ENCODE measurements at places on chromosomes 3 and 15. TPM values are rescaled to one million over a fixed set of nuclear protein-coding genes. Genes with fewer than 3 reads are reported as not detected.

DNA sequence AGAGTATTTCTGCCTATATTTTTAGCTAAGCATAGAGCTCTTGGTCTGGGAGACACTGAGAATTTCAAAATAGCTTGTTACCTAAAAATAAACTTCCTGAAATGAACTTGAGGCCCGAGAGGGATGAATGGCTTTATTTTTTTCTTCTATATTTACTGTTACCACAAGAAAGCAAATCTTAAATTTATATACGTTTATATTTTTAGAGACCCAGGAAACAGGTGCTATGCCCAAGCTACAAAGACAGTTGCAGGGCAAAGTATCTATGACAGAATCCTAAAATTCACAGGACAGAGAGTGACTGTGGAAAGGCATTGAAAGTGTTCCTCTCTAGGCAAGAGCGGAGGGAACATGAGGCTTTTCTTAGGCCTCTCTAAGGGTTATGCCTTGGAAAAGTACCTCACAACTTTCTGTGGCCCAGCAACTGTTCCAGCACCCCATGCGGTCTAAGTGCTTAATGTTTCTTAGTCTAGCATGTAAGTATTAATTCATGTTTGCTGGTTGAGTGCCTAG is 36.5 kb downstream of the TGFBR2 start:
- no peak for DNase-seq

DNA sequence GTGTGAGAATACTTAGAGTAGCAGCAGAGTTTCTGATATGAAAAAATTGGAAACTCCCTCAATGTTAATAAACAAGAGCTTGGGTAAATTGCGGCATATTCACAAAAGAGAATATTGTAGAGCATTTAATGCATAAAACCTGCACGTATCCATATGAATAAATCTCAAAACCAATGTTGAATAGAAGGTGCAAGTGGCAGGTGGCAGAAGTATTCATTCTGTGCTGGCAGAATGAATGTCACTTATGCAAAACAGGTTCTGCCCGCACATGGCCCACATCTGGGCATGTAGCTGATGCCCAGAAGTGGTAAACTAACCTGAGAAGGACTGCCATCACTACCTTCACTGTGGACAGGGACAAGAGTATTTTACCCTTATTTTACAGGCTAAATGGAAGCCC is 14.1 kb upstream of the PRSS50 start:
- DNase-seq = no peak

GRCh38 chr3:94359996-94360395 is 297.1 kb downstream of the NSUN3 start:
- DNase-seq = no peak

The TMEM44 gene
- 16.6 TPM for total RNA-seq

GRCh38 chr15:39079296-39079847 is 501.5 kb upstream of the THBS1 start:
- peak; percentile 83 for DNase-seq

DNA sequence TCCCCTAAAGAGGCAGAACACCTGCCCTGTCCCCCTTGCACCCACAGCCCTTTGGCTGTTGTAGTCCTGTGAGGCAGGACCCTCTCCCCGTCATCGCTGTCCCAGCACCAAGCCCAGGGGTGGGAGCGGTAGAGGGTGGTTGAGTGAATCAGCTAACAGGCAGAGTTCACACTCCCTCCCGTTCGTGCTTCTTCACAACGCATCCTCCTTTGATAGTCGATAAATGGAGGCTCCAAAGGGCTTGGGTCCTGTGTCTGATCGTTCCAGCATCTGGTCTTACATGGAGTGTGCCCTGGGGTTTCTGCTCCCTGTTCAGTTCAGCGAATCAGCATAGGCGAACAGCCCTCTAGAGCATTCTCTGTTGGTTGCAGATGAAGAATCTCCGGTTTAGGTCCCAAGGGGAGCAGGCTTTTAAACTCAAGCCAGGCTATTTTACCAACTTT is 820 bp upstream of the HMCES start:
- DNase-seq = no peak

DNA sequence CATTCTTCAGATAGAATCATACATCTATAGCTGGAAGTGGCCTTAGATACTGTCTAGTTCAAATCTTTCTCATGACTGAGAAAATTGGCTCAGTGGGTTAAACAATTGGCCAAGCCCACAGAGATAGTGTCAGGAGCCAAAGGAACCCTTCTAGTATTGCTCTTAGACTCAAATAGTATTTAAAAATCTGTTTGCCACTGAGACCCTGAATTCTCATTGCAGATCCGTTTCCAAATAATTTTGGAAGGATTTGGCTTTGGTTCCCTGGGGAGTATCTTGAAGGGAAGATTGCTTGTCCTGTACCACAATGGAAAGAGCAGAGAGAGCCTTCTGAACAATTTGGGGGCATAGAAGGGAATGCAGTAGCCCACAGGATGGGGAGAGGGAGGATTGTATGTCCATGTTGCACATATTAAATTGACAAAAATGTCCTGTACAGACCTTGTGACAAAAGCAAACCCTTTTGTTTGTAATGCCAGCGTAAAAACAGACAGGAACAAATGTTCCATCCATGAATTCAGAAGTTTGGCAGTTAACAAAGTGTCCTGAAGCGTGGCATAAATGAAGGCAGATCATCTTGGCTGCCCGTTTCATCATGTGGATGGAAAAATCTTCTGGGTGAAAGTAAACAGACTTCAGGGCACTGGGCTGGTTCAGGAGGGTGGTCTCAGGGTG is 156.4 kb upstream of the RASGRP1 start:
- DNase-seq = no peak

The DCBLD2 gene
- 307 TPM for total RNA-seq

- DNase-seq = peak; percentile 64
These were observed 278.1 kb upstream of the CHRNA7 start for GRCh38 chr15:31752065-31752762.

DNA sequence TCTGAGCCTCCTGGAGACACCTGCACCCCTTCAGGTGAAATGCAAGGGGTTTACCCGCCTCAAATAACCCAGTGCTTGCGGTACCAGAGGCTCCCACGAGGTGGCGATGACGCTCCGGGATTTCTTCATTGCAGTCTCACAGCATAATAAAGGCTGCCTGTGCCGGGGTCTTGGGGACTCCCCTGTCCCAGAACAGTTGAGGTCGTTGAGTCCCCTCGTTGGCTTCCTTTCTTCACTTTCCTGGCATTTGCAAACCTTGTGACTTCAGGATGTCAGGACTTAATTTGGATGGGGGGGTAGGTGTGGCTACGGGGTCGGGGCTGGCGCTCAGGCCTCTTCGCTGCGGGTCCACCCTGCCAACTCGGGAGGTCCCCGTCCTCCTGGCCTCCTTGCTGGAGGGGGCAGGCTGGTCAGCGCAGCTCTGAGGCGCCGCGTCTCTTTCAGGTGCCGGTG is 1.3 kb downstream of the GNAT1 start:
- DNase-seq = peak; percentile 85

- peak; percentile 73 for DNase-seq
These were observed 12.6 kb upstream of the LCTL start for GRCh38 chr15:66578286-66578875.

The GHSR gene
- not detected for total RNA-seq

DNA sequence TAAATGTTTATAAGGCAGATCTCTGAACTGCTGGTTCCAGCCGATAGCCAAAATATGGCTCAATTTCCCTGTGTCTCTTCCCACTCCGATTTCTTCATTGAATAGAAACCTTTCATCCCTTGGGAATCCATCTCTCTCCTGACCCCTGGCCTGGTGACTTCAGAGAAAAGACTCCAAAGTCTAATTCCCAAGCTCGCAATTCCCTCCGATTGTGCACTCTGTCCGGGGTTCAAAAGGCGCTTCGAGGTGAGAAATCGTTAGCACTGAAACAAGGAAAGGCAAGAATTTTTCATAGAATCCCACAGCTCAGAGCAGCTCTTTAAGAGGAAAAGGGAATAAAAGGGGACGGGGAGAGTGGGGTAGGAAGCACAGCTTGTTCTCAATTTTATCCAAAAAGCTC is 18.4 kb upstream of the RAD18 start:
- no peak for DNase-seq

GRCh38 chr15:96054621-96055020 is 275.9 kb upstream of the NR2F2 start:
- no peak for DNase-seq

DNA sequence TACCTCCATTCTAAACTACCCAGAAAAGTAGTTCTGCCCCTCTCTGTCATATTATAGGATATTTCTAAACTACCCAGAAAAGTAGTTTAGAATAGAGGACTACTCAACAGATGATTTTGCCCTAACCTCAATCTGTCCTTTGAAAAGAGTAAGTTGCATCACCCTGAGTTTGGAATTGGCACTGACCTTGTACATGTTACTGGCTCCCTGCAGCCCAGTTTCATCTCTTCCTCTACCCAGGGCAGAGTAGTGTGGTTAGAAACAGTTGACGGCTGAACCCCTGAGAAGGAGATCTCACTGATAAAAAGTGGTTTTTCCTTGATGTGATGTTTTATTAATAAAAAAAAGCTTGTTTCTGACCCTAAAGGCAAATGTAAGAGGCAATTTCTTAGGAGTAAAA is 340.5 kb upstream of the NECTIN3 start:
- DNase-seq = no peak

The MCTP2 gene
- total RNA-seq = 6.2 TPM

GRCh38 chr15:69648212-69648611 is 195.6 kb downstream of the RPLP1 start:
- DNase-seq = no peak

GRCh38 chr15:68447976-68448755 is 16.2 kb upstream of the ITGA11 start:
- DNase-seq = no peak

The GPR149 gene
- not detected for total RNA-seq

The CTXND1 gene
- not detected for total RNA-seq

The MNS1 gene
- total RNA-seq = 4.3 TPM

DNA sequence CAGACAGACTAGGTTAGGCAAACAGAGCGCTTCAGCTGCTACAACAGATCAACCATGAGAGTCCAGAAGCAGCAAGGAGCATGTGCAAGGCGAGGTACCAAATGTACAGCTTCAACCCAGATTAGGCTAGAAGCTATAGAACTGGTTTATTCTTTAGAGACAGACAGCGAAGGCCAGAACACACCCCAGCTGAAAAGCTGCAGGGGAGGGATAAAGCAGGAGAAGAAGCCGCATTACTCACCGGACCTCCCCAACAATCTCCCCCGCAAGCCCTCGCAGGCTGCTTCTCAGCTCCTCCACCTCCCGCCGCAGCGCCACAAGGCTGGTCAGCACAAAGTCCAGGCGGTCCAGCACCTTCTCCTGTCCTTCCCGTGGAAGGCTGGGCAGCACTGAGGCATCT is 3.3 kb downstream of the RMDN3 start:
- DNase-seq = no peak

DNA sequence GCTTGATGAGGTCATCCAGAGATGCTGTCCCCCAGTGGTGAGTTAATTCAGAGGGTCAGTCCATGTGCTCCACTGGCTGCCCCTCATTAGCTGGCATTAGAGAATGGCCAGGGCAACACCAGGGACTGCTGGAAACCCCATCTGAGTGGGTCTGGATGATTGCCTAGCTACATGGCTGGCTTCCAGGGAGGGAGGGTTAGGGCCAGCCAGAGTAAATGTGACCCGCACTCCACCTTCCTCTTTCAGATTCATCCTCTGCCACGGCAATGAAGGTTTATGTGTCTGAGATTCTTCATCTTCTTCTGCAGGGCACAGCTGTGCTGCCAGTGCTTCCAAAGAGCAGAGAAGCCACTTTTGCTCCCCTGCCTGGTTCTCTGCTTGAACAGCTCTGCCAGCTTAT is 391.9 kb downstream of the OCA2 start:
- no peak for DNase-seq

GRCh38 chr3:136263251-136263650 is 13.1 kb downstream of the PCCB start:
- DNase-seq = no peak

GRCh38 chr3:51935886-51936755 is 5.6 kb downstream of the RRP9 start:
- DNase-seq = no peak

GRCh38 chr3:157614896-157615295 is 111.7 kb upstream of the VEPH1 start:
- DNase-seq = peak; percentile 17

The C2CD4A gene
- 0.11 TPM for total RNA-seq

- peak; percentile 43 for DNase-seq
These were observed 196.0 kb downstream of the DPH6 start for GRCh38 chr15:35349916-35350315.

The GOLGA6A gene
- not detected for total RNA-seq

The KY gene
- not detected for total RNA-seq

The TJP1 gene
- 102 TPM for total RNA-seq

DNA sequence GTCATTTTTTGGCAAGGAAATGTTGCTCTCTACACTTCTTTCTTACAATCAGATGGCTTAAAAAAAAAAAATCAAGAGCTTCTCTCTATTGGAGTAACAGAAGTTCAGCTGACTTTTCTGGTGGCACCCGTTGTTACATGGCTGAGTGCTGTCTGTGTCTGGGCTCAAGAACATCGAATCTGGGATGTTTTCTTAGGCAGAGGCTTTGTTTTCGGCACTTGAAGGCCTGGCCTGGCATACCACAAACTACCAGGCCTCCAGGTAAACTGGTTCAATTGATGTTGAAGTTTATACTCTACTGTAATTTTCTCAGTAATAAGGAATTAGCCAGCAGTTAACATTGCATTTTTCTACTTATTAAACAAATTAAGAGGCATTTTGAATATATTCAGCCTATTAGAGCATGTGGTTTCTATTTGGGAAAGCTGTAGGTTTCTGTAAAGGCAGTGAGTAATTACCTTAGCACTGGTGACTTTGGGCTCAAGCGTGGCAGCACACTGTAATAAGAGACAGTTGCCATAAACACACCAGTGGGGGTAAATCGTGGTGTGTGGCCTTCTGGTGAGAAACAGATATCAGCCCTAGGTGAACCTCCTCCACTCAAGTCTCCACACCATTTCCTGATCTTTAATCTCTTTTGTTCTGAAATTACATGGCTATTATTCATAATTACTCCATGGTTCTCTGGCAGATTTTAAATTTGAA is 544.7 kb downstream of the MECOM start:
- no peak for DNase-seq

The PAK6 gene
- total RNA-seq = 30.4 TPM

GRCh38 chr3:135131290-135131689 is 336.2 kb downstream of the EPHB1 start:
- DNase-seq = no peak

DNA sequence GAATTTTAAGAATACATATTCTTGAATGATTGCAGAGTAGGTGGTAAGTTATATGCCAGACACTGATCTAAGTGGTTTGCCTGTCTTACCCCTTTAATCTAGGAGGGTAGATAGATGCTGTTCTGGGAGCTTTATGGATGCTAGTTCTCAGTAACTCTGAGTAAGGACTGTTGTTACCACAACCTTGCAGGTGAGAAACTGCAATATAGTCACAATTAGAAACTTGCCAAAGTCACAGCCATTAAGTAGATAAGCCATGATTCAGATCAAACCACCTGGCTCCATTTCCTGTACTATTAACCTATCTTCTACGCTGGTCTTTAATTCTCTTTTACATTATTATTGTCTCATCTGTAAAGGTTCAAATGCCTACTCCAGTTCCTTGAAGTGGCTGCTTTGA is 46.8 kb downstream of the UBE2E2 start:
- no peak for DNase-seq

GRCh38 chr3:160661660-160662059 is 15.3 kb upstream of the ARL14 start:
- DNase-seq = peak; percentile 21

- DNase-seq = no peak
These were observed 34.5 kb downstream of the UMPS start for GRCh38 chr3:124764746-124765145.

GRCh38 chr3:396293-396692 is 199.7 kb downstream of the CHL1 start:
- DNase-seq = no peak

The PFN2 gene
- 213 TPM for total RNA-seq

The HRG gene
- total RNA-seq = not detected

The HDC gene
- total RNA-seq = not detected

The CLK3 gene
- total RNA-seq = 56.2 TPM

The IQCH gene
- total RNA-seq = 2.1 TPM
